MM.1S (cell line): ENCODE measurements at places on chromosomes 12 and 14.
A peak's percentile ranks its signal among the peaks of the same experiment; 100 is the strongest.

GRCh38 chr12:123983822-123984485, 10.9 kb downstream of the ZNF664 start:
- peak; percentile 48 for DNase-seq

DNA sequence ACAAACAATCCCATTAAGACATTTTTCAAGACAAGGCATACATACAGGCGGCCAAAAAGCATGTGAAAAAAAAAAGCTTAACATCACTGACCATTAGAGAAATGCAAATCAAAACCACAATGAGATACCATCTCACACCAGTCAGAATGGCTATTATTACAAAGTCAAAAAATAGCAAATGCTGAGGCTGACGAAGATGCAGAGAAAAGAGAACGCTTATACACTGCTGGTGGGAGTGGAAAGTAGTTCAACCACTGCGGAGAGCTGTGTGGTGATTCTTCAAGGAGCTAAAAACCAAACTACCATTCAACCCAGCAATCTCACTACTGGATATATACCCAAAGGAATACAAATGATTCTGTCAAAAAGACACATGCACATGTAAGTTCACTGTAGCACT, 216.7 kb downstream of the FOXG1 start:
- DNase-seq = peak; percentile 7

- peak; percentile 34 for DNase-seq
Measured at GRCh38 chr12:67647799-67648520, 585 bp upstream of the DYRK2 start.

DNA sequence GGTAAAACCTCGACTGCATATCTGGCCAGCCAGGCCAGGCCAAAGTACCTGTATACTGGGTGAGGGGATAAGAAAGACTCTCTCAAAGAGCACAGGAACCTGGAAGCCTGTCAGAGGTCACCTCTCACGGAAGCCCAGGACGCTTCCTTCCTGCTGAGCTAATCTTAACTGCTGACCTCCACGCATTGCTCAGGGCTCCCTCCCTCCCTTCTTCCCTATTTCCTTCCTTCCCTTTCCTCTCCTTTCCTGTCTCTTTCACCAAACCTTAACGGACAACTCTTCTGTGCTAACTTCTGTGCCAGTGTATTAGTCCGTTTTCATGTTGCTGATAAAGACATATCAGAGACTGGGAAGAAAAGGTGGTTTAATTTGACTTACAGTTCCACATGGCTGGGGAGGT, 14.8 kb upstream of the RNASE10 start:
- no peak for DNase-seq

GRCh38 chr12:11812241-11812585, 162.7 kb downstream of the ETV6 start:
- no peak for DNase-seq

- DNase-seq = peak; percentile 57
Measured at GRCh38 chr14:58501214-58501816, 73.8 kb downstream of the KIAA0586 start.
